Endodermal cell (in vitro differentiated cells): ENCODE measurements at places on chromosomes 4 and X. TPM values are rescaled to one million over a fixed set of nuclear protein-coding genes. Genes with fewer than 3 reads are reported as not detected.

GRCh38 chr4:137471461-137471860 lies 60.8 kb downstream of the PCDH18 start:
- no peaks in the 10 kb centered on the region for H3K27me3 ChIP-seq
- no peak overlapping the region for H3K27ac ChIP-seq
- peaks cover 4% of the 10 kb centered on the region for H3K4me1 ChIP-seq
- H3K36me3 ChIP-seq: no peaks in the 10 kb centered on the region
- H3K4me3 ChIP-seq: no peak overlapping the region

DNA sequence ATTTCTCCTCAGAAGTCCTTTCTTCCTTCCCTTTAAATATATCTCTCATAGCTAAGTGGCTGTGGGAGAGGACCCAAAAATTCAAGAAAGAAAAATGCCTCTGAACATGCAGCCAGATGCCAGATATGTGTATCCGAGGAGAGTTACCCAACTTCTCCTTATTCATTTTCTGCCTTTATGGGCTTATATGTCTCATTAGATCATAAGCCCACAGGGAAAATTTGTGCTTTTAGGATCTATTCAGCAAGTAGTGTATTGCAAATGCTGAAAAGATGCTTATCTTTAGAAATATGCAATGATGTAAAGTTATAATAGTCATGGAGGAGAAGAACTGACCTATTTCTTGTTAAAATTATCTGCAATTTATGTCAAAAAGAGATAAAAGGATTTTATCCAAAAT lies 371.8 kb upstream of the NOCT start:
- H3K27ac ChIP-seq: no peak overlapping the region
- no peak for DNase-seq
- no peaks in the 10 kb centered on the region for H3K4me1 ChIP-seq
- H3K4me3 ChIP-seq: no peak overlapping the region
- H3K36me3 ChIP-seq: no peaks in the 10 kb centered on the region
- H3K27me3 ChIP-seq: no peaks in the 10 kb centered on the region

DNA sequence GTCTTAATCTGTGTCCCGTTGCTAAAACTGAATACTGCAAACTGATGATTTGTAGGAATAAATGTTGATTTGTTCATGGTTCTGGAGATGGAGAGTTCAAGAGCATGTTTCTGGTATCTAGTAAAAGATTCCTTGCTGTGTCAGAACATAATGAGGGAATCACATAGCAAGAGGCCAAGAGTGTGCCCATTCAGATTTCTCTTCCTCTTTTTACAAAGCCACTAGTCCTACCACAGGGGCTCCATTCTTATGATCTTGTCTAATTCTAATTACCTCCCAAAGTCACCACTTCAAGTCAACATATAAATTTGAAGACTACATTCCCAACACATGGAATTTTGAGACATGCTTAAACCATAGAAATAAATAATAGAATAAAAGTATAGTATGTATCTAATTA lies 608.8 kb upstream of the EPHA5 start:
- no peak overlapping the region for H3K4me3 ChIP-seq
- no peaks in the 10 kb centered on the region for H3K36me3 ChIP-seq
- H3K27me3 ChIP-seq: no peaks in the 10 kb centered on the region
- no peak overlapping the region for H3K27ac ChIP-seq
- no peak for DNase-seq
- no peaks in the 10 kb centered on the region for H3K4me1 ChIP-seq

- no peak overlapping the region for H3K4me3 ChIP-seq
- DNase-seq: no peak
- H3K4me1 ChIP-seq: peaks cover 4% of the 10 kb centered on the region
- H3K36me3 ChIP-seq: no peaks in the 10 kb centered on the region
Measured at GRCh38 chr4:121726642-121727268, 30.0 kb upstream of the ANXA5 start.

DNA sequence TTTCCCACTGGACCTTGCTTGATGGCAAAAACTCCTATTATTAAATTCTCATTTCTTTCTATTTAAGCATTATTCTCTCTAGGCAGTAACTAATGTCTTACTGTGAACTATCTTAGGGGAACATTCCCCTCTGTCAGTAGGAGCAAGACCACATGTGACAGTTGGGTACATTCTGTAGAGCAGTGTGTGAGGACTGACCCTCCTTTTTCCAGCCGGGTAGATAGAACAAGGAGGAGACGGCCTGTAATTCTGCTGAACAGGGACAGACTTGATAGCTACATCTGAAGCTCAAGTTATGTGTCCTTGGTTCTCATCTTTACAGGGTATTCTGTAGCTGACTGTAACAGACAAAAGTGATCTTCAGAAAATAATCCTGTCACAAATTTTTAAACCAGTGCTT lies 43.3 kb downstream of the FNIP2 start:
- H3K36me3 ChIP-seq: no peaks in the 10 kb centered on the region
- no peak for DNase-seq
- H3K27me3 ChIP-seq: peaks cover 30% of the 10 kb centered on the region

TAF7L gene
- total RNA-seq: 0.22 to 0.40 TPM in 2 of 3 replicates, not detected in the other

EOLA1 gene
- total RNA-seq: 17.0 and 18.0 TPM in 2 replicates

DNA sequence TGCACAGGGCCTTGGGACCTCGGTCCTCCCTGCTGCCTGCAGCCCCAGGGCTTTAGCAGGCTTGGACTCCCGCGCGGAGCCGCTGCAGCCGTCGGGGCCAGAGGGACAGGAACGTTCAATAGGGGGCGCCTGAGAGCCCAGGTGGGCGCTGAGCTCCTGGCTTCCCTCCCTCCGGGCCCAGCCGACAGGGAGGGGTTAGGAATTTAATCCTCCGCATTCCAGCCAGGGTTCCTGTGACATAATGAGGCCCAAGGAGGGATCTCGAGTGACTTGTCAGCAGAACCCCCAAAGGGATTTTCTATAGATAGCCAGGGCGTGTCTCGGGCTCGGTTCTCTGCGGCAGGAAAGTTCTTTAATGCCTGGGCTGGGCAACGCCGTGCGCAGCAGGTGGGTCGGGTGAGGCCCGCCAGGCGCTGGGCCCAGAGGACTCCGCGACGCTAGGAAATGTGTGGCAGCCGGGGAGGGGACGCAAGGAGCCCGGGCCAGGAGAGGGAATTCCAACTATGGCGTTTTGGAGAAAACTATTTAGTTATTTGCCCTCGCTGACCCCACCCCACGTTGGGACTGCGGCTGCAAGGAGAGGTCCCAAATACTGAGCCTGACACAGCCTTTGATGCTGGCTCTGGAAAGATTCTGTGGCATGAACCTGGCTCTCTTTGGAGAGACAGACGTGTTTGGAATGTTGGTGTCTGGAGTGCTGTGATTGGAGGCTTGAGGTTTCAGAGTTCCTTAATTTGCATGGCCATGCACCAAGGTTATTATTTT lies 285.2 kb upstream of the GATB start:
- peak; percentile 98 for DNase-seq
- no peaks in the 10 kb centered on the region for H3K4me1 ChIP-seq
- no peak overlapping the region for H3K27ac ChIP-seq
- H3K4me3 ChIP-seq: peak overlapping the region; percentile 71
- H3K36me3 ChIP-seq: no peaks in the 10 kb centered on the region

GRCh38 chr4:5998333-5998936 lies 19.8 kb downstream of the C4orf50 start:
- no peaks in the 10 kb centered on the region for H3K4me1 ChIP-seq
- no peaks in the 10 kb centered on the region for H3K27me3 ChIP-seq
- DNase-seq: peak; percentile 92
- no peaks in the 10 kb centered on the region for H3K36me3 ChIP-seq
- no peak overlapping the region for H3K4me3 ChIP-seq

TEX13C gene
- not detected in 3 replicates for total RNA-seq

DNA sequence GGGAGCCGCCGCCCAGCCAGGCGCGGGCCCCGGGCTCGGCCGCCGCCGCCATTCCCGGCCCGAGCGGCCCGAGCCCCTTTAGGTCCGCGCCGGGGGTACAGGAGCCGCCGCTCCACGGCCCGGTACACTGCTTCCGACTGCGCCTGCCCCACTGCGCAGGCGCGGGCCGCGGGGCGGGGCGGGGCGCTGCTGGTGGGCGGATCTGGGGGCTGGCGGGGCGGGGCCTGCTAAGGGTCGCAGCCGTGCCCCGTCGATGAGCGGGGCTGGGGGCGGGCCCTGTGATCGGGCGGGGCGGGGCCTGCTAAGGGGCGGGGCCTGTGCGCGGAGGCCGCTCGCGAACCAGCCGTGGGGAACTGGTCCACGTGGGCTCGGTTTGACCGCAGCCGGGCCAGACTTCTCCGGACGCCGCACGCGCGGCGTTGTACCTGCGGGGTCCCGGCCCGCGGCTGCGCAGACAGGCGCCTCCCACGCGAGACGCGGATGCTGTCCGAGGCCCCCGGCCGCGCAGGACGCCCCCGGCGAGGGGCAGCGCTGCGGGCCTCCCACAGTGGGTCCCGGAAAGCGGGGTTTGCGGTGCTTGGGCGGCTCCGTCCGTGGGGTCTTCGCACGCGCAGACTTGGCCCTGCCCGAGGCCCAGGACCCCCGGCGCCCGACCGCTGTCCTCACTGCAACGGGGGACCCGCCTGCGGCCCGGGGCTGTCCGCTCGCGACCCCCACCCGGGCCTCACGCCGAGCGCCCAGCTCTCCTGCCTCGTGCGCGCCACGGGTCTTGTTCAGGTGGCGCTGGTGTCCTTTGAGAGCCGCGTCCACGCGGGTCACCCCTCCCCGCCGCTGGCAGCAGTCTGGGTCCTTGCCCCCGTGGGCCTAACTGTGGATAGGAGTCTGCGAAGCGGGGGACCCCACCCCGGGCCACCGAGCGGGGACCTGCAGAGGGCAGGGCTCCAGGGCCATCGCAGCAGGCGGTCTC lies at the start of gene DGKQ:
TSS of gene DGKQ (minus strand) at position 139 of the 967 bp plus-strand sequence. CDS start at position 52, 87 bp downstream.
- no peak within 1 kb of the TSS for H3K27ac ChIP-seq
- peaks cover 9% of the 10 kb centered on the region for H3K27me3 ChIP-seq
- no peaks in the 10 kb centered on the region for H3K4me1 ChIP-seq
- no peaks in the 10 kb centered on the region for H3K36me3 ChIP-seq
- peak; percentile 94 for DNase-seq
- peak within 1 kb of the TSS; percentile 79 for H3K4me3 ChIP-seq

TRAM1L1 gene
- total RNA-seq: 1.7 and 1.8 TPM in 2 replicates

TAF9B gene
- total RNA-seq: 40.1 to 55.5 TPM (median 53.1 TPM) in 3 replicates

- H3K27me3 ChIP-seq: no peaks in the 10 kb centered on the region
- peaks cover 15% of the 10 kb centered on the region for H3K4me1 ChIP-seq
- no peak overlapping the region for H3K27ac ChIP-seq
- H3K4me3 ChIP-seq: no peak overlapping the region
Measured at GRCh38 chr4:185283723-185284122, 74.3 kb downstream of the SNX25 start.

GRCh38 chr4:5052726-5053425 lies 1.6 kb downstream of the STK32B start:
- H3K4me1 ChIP-seq: peaks cover 3% of the 10 kb centered on the region
- no peak overlapping the region for H3K4me3 ChIP-seq
- H3K27ac ChIP-seq: no peak overlapping the region
- no peaks in the 10 kb centered on the region for H3K36me3 ChIP-seq
- no peak for DNase-seq
